Tongue (tissue), 3 donors: ENCODE measurements at places on chromosomes 2 and 18.

DNA sequence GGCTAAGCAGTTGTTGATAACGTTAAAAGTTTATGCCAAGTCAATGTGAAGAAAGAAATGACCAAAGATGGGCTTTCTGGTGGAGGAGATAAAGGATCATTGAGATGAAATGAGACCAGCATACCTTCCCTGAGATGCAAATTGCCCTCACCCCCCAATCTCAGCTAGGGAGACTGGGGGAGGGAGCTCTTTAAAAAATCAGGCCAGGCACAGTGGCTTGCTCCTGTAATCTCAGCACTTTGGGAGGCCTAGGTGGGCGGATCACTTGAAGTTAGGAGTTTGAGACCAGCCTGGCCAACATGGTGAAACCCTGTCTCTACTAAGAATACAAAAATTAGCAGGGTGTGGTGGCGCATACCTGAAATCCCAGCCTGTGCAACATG, 30.9 kb upstream of the KCMF1 start:
- no peak for DNase-seq

GRCh38 chr2:39693245-39693644, 27.5 kb downstream of the TMEM178A start:
- DNase-seq: no peak

DNA sequence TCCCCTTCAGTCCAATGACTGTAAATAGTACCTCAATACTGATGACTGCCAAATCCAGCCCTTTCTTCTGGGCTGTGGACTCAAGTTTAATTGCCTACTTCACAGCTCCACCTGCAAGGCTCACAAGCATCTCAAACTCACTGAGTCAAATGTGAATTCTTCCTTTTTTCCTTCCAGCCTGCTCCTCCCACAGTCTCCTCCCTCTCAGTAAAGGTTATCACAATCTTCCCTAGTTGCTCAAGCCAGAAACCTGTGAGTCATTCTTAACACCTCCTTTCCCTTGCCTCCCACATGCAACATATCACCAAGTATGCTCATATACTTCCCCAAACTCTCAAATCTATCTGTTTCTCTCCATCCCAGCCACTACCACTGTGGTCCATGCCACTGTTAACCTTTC, 3.7 kb upstream of the MFSD6 start:
- no peak for DNase-seq

DNA sequence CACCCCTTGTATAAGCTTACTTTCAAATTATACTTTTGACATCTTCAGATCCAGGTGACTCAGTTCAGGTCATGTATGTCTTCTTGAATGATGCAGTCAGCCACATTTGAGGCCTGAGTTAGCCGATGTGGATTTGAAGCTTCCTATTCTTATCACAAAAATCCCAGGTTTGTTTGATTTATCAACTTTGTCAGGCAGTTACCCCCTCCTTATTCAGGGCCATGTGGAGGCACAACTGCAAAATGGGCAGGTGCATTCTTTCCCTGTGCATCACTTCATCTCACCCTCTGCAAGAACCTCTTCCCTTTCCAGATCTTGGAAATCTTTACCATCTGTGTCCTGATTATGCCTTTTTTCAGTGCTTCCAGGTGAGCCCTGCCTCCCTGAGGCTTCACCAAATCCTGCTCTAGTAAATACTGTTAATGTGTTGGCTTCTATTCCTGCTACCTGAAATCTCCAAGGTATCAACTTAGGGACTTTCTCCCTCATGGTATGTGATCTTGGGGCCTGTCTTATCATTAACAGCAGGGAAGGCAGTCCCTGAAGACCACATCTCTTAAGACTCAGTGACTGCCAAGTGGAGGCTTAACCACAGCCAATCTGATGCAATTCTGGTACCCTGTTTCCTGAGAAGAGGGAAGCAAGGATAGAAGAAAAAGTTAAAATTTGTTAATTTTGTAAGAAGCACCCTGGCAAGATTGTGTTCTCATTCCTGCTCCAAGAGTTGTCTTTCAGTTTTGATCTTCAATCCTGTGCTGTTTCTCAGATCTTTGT, 9.4 kb upstream of the ARHGAP28 start:
- DNase-seq: no peak

- DNase-seq: no peak
Observed at GRCh38 chr2:128115921-128116623, 25.1 kb downstream of the UGGT1 start.

- DNase-seq: no peak
Observed at GRCh38 chr2:182166406-182166805, 180.8 kb downstream of the PPP1R1C start.

DNA sequence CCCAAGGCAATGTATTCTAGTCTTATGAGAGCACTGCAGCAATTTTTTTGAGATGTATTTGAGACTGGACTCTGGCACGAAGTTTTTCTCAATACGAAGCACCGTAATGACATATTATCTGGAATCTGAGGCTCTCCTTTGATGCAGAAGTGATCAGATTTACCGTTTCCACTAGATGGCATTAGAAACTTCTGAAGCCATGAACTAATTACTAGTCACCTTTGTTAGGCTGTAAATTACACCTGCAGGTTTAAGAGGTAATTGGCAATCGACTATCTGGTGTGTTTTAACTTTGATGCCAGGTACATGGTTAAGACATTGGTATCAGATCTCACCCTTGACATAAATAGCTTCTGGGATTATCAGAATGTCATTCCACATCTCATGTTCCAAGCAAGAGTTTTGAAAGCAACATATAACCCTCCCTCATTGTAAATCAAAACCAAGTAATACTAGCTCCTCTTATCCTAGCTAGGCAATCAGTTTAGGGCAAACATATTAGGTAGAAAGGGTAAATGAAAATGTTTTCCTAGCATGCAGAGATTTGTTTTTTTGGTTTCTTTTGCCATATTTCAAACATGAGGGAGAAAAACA, 254.6 kb upstream of the SPRED2 start:
- DNase-seq: no peak

GRCh38 chr2:88442473-88442872, 10.0 kb downstream of the FOXI3 start:
- no peak for DNase-seq

DNA sequence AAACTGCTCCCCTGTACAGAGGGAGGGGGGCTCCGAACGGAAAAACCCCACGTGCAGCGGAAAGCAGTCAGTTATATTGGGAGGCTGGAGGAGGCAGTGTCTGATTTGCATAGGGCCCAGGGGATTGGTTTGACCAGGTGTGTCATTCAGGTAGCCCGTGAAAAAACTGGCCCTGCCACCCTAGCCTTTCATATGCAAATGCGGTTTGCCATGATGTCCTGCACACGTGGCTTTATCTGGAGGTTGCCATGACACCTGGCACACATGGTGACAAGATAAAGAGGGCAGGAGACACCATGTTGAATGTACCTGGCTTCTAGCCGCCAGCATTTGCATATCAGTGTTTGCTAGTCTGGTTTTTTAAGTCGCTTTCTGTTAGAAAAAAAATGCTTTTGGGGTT, 20.5 kb downstream of the SLC25A52 start:
- DNase-seq: no peak

- DNase-seq: no peak
Observed at GRCh38 chr18:39600894-39601293, 2035.3 kb upstream of the CELF4 start.

DNA sequence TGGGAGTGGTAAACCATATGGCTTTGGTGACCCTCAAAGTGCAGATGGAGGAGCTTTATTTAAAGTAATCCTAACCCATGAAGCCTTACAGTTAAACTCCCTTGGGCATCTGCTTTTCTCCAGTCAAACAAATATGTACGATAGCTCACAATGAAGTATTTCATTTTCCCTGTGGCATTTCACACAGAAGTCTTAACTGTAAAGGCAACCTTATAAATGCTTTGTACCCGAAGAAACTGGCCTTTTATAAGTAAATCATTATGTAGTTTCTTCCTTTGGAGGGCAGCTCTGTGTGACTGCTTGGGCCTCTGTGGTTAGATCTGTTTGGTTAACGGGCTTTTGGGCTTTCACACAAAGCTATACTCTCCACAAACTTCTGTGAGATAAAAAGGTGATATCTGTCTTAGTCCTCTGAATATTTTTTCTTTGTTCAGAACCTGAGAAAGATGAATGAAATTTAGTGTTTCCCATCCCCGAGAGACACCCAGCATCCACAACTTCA, 46.6 kb downstream of the SCN1A start:
- DNase-seq: no peak

GRCh38 chr2:169324581-169325260, 37.6 kb downstream of the LRP2 start:
- no peak for DNase-seq

DNA sequence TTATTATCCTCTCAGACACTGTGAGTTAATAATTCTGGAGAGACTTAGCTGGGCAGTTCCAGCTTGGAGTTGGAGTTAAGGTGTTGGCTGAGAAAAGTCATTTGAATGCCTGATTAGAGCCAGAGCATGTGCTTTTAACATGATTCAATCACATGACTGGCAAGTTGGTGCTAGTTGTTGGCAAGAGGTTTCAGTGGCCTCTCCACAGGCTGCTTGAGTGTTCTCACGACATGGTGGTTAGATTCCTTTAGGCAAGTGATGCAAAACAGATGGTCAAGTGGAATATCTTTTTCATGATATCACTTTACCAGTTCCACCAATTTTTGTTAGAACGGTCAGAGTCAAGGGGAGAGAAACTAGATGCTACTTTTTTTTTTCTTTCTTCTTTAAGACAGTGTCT, 262.7 kb upstream of the FN1 start:
- no peak for DNase-seq

DNA sequence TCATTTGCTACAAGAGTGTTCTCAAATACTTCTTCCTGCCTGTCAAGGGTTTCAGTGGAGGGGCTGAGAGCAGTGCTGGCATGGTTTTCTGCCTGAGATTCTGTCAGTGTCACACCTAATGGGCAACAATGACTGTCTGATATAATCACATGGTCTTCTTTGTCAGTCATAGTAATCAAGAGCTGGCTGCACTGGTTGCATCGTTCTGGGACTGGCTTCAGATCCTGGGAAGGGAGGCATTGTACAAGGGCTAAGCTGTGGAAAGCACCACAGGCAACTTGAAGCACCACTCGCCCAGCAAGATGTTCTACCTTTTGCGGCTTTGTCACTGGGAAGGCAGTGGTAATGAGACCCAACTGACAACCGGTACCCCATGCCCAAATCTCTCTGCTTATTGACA, 19.6 kb downstream of the ALS2 start:
- DNase-seq: no peak

DNA sequence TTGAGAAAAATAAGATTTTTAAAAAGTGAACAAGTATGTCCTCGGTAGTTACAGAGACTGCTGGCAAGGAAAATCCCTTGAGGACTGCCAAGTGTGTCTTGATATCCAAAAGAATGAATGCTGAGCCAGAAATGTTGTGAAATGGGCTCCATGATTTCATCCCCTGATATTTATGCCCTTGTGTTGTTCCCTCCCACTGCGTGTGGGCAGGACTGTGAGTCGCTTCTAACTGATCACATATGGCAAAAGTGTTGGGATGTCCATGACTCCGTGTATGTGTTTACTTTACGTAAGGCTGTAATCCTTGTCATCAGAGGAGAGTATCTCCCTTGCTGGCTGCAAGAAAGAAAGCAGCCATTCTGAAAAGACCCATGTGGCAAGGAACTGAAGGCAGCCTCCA, 285.1 kb downstream of the SS18 start:
- no peak for DNase-seq

DNA sequence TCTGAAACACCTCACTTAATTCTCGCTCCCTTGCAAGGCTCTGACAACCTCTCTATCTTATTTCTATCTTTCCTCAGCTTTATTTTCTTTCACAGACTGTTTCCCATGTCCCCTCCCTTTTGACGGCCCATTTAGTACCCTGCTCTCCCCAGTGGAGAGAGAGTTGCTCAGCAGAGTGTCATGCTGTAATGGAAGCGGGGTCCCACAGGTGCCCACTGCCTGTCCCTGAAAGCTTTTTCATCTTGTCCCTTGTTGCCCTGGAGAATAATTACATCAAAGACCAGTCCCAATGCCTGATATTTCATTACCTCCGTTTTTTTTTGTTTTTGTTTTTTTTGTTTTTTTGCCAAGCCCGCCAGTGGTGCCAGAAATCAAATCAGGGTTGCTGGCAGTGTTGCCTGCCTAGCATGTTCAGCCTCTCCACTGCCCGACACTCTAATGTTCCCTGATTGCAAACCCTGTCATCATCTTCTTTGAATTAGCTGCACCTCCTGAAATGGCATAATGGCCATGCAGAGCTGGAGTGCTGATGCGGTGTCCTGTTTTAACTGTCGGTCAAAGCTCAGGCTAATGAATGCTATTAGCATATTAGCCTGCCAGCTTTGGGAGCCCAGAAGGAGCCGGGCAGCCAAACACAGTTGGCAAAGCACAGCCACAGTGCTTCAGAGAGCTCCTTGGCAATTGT, 71.2 kb upstream of the CAVIN2 start:
- no peak for DNase-seq

DNA sequence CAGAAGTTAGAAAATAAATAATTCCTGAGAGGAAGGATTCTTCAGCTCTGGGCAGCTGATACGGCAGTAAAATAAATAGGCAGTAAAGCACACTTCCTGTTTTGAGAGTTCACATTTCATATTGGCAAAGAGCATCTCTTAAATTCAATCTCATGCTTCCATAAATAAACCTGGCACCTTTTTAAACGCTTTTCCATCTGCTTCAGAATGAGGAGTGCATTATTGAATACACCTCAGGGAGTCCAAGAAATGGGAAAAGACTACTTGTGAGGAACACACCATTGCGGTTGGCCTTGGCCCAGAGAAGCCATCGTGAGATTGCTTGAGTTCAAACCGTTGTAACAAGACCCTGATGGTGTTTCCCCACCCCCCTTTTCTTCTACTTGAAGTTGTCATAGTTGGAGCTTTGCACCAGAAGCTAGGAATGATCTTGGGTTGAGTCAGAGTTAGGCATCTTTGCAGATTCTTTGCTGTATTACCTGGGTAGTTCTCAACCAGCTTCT, 123.9 kb downstream of the RDH14 start:
- DNase-seq: peak; percentile 65
